ENCODE measurements at places on chromosomes 1 and 21. TPM values are rescaled to one million over a fixed set of nuclear protein-coding genes. Genes with fewer than 3 reads are reported as not detected.

MEX3A gene
- total RNA-seq, result 1.2 TPM

PDE9A gene
- total RNA-seq, result 32.6 TPM

SLC1A7 gene
- total RNA-seq, result 0.89 TPM

TMEM125 gene
- total RNA-seq, result 3.2 TPM

LCE1B gene
- not detected for total RNA-seq

LRRC38 gene
- not detected for total RNA-seq

All from sciatic nerve (tissue), 2 donors.